ENCODE measurements at places on chromosomes 4 and X.

DNA sequence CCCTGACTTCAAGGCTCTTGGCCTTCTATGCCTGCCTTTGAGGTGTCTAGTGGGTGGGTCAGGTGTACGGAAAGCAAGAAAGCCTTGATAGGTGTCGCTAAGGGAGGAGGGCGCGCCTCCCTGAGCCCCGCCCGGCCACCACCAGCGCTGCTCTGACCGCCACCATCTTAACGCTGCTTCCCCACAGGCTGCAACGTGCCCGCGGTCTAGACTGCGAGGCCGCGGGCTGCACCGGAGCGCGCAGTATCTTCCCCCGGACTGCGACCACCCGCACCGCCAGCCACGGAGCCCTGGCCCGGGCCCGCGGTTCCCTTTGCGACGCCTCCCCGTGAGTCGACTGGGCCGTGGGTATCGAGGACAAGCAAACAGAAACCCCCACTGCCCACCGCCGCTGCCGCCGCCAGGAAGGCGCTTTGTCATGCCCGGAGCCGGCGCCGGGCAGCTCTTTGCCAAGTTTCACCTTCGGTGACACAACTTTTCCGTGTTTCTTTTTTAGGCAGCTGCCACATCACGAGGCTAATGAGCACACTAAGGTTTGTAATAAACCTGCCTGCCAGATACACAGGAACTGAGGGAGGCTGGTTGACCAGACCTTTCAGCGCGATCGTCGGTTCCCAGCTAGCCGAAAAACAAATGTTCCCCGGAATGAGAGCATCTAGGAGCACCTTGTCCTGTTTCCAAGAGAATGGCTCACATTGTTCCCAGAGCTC lies 335.8 kb upstream of the F9 start:
- DNase-seq, result no peak

DNA sequence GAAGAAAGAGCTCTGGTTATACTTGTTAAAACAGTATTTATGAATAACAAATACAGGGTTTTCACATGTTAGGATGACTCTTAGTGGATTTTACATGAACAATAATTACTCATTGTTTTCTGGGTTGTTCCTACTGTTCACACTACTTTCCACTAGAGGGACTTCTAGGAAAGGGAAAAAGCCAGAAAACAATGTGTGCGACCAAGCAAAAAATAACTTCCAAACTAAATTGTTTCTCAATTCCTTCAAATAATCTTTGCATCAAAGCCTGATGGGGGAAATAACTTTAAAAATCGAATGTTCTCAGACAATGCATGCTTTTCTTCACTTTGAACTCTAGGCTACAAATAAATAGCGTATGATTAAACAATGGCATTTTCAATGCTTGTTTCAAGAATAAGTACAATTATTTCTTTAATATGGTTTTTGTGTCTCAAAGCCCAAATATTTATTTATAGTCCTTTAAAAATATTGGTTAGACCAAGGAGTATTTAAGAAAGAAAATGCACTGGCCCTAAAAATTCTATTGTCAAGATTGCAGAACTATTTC lies 72.1 kb upstream of the ETNPPL start:
- no peak for DNase-seq

DNA sequence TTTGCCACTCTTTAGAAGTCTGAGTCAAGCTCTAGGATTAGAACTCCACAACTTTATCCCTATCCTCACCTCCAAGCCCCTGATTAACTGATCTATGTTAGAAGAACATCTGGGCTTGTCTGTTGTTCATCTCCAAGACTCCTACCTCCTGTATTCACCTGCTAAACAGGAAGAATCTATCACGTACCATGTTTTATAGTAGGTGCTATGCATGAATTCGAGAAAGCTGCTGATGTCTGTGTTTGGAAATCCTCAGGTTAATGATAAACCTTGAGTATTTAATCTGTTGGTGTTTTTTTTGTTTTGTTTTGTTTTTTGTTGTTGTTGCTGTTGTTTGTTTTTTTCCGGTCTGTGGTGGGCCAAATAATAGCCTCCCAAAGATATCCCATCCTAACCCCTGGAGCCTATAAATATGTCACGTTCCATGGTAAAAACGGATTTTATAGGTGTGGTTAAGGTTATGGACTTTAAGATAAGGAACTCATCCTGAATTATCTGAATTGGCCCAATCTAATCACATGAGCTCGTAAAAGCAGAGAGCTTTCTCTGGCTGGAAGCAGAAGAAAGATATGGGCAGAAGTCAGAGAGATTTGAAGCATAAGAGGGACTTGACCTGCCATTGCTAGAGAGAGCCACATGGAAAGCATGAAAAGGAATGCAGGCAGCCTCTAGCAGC lies 101.2 kb upstream of the DUSP21 start:
- DNase-seq, result no peak

GRCh38 chr4:122156819-122157218 lies 4.7 kb downstream of the BLTP1 start:
- no peak for DNase-seq

DNA sequence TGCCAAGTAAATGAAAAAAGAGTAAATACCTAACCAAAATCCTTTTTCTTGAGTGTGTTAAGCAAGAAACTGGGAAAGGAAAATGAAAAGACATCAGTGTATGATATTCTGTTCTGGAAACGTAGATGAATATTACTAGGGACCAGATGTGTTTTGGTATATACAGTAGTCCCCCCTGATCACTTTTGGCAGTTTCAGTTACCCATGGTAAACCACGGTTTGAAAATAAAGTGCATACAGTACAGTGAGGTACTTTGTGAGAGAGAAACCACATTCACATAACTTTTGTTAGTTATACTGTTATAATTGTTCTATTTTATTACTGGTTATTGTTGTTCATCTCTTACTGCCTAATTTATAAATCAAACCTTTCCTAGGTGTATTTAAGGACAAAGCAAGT lies 250.9 kb downstream of the TENM3 start:
- no peak for DNase-seq

DNA sequence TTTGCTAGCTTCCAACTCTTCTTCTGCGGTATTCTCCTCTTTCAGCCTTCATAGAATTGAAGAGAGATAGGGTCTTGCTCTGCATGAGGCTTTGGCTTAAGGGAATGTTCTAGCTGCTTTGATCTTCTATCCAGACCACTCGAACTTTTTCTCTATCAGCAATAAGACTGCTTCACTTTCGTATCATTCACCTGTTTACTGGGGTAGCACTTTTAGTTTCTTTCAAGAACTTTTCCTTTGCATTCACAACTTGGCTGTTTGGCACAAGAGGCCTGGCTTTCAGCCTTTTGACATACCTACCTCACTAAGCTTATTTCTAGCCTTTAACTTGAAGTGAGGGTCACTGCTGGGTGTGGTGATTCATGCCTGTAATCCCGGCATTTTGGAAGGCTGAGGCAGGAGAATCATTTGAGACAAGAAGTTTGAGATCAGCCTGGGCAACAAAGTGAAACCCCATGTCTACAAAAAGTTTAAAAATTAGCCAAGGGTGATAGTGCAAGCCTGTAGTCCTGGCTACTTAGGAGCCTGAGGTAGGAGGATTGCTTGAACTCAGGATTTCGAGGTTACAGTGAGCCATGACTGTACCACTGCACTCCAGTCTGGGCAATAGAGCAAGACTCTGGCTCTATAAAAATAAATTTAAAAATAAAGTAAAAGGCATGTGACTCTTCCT lies 47.1 kb upstream of the HPGDS start:
- no peak for DNase-seq

- DNase-seq, result no peak
Measured at GRCh38 chr4:164058776-164059445, 564.4 kb downstream of the TMA16 start.

DNA sequence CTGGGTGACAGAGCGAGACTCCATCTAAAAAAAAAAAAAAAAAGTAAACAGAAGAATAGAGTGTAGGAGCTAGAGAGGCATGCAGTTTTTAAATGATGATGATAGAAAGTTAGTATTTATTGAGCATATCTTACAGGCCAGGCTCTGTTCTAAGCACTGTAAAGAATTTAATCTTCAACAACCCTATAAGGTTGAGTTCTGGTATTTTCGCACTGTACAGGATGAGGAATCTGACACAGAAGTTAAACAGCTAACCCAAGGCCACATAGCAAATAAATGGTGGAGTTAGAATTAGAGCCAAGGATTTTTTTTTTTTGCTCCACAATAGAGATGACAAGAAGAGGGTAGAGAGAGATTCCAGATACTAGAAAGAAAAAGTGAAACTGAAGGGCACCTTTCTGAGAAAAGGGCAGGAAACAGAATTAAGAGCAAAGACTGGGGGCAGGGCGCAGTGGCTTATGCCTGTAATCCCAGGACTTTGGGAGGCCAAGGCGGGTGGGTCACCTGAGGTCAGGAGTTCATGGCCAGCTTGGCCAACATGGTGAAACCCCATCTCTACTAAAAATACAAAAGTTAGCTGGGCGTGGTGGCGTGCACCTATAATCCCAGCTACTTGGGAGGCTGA lies 56.1 kb downstream of the KLHL5 start:
- DNase-seq, result no peak

DNA sequence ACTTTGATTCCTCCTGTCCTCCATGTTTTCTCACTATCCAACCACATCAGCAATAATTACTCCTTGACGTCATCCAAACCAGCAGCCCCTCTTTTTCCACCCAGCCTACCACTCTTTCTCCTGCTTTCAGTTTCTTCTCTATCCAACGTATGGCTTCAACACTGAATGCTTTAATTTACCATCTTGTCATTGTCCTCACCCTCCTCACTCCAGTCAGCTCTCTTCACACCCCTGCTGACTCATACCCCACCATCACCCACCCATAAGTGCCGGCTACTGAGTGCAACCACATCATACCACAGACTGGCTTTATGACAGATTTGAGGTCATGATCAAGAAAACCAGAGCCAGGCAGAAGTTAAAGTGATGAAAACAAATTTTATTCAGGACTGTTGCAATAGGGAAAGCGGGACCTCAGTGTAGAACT lies 9.8 kb upstream of the ANXA5 start:
- no peak for DNase-seq

GRCh38 chr4:5004496-5004895 lies 14.8 kb downstream of the CYTL1 start:
- DNase-seq, result no peak

GRCh38 chrX:126170720-126171119 lies 4.6 kb upstream of the DCAF12L2 start:
- DNase-seq, result no peak

- DNase-seq, result no peak
Measured at GRCh38 chrX:118977424-118977823, 3.0 kb downstream of the LONRF3 start.

GRCh38 chrX:72716766-72717165 lies 2.7 kb upstream of the PHKA1 start:
- DNase-seq, result no peak

DNA sequence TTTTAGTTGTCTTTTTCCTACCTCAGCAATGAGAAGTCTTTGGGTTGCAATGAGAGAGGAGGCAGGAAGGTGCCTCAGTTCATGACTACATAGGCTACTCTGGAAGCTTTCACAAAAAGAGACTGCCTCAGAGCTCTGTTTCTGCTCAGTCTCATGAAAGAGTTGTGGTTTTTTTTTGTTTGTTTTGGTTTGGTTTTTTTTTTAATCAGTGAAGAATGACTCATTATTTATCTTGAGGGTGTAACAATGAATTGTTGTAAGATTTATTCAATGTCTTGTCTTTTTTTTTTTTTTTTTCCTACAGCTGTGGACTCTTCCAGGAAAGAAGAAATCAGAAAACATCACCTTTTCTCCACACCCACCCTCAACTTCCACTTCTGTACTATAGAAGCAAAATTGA lies 67.5 kb upstream of the CXCL13 start:
- no peak for DNase-seq

- no peak for DNase-seq
Measured at GRCh38 chr4:113007151-113007550, 42.3 kb upstream of the ANK2 start.

Measured in omental fat pad (tissue), 4 donors.